ENCODE measurements at places on chromosomes 5 and 9. TPM values are rescaled to one million over a fixed set of nuclear protein-coding genes. Genes with fewer than 3 reads are reported as not detected.
A peak's percentile ranks its signal among the peaks of the same experiment; 100 is the strongest.

The CNTNAP3B gene
- total RNA-seq = 0.24 TPM

The ALDH1B1 gene
- total RNA-seq = 18.9 TPM

The IL9 gene
- not detected for total RNA-seq

The CDKN2B gene
- 33.8 TPM for total RNA-seq

The RNF224 gene
- 4.7 TPM for total RNA-seq

The SPATA31A3 gene
- not detected for total RNA-seq

The FYB1 gene
- total RNA-seq = 10.5 TPM

The EFNA5 gene
- total RNA-seq = 38.0 TPM

The FIBCD1 gene
- total RNA-seq = 4.1 TPM

DNA sequence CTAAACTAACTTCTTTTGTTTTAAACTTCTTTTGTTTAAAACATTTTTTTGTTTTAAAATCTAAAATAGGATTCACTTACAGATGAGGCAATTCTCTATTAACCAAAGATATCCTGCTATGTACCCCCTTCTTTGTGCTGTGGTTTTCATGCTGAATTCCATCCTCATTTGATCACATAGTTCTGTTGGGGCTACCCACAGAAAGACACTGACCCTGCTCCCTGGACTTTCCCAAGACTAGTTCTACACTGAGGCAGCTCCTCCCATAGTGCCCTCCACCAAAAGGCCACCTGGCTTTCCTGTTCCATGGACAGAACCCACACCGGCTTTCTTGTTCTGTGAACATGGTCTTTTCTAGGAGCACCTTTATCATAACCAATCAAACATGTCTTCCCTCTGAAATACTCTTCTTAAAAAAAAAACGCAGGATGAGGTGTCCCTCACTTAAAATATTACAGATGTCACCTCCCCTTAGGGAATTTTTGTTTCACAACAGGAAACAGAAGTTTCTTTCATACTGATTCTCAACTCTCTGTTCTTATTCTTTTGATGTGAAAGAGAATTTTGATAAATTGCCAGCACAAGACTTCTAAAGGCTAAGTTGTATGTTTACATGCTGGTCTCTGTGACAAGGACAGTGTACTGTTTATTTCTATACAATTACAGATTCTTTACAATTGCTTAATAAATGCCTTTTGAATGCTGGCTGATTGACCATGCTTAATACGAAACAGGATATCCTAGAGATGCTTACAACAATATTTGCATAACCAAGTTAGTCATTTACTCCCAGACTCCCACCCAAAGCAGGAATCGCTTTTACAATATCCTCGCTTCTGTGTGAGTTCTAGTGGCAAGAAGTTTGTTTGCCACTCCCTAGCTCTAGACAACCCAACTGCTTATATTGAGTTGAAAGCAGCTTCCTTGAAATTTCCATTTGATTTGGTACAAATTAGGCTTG, 300.4 kb downstream of the DTWD2 start:
- no peak for DNase-seq

GRCh38 chr5:112720576-112720975, 17.1 kb upstream of the APC start:
- no peak for DNase-seq

DNA sequence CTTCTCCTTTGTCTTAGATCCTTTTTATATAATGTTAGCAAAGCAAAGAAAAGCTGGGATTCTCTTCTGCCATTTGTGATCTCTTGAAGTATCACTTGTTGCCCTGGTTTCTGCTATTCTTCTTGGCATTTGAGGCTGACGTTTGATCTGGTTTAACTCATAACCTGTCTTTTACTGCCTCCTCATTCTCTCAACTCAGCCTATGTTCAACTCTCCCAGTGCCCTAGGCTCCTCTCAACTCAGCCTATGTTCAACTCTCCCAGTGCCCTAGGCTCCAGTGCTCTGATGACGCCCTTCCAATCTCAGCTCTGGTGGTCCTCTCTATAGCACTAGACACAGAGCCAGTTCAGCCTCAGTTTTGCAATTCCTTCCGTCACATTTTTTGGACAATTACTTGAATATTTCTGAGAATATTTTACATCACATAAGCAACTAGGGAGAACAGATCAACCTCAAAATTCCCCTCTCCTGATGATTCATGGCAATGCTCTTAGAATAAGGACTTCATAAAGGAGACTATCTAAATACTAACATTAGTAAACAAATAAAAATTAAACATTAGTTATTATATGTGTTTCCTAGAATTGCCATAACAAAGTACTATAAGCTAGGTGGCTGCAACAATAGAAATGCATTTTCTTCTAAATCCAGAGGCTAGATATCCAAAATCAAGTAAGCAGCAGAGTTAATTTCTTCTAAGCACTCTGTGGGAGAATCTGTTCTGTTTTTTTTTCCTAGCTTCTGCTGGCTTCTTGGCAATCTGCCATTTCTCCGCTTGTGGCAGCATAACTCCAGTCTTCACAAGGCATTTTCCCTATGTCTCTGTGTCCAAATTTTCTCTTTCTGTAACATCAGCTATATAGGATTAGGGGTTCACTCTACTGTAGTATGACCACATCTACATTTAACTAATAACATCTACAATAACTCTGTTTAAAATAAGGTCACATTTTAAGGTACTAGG, 662.1 kb upstream of the FTMT start:
- no peak for DNase-seq

- no peak for DNase-seq
These were observed 13.3 kb downstream of the ARAP3 start for GRCh38 chr5:141668601-141669265.

- no peak for DNase-seq
These were observed 103.2 kb upstream of the LMX1B start for GRCh38 chr9:126510564-126510963.

DNA sequence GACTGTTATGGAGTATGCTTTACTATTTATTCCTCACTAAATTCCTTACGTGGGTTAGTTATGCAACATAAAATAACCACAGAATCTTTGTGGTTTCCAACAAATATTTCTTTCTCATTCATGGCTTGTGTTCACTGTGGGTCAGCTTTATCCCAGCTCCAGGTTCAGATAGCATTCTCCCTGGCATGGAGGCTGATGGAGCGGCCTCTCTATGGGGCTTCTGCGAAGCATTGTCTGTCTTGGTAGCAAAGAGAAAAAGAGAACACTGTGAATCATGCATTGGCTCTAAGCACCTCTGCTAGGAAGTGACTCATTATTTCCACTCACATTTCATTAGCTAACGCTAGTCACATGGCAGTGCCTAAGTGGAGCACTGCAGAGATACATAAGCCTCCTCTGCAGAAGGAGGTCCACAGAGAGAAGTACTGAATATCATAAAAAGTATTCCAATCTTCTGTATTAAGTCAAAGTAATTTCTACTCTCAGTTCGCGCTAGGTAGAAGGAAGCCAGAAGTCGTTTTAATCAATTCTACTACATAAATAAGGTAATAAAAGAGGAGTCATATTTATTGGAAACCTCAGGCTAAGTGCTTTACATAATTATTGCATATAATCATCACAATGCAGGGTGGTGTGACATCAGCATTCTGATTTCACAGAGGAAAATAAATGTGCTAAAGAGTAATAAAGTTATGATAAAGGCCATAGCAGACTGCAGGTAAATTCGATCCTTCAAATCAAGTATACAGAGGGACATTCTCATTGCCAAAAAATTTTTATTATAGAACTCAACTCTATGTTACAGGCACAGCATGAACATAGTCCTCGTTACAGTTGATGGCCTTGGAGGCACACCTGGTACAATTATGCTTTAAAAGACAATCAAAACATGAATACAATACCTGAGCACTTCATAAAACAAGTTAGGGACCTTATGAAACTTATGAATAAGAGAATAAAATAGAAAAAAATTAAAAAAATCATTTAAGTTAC, 531.1 kb downstream of the CETN3 start:
- no peak for DNase-seq

DNA sequence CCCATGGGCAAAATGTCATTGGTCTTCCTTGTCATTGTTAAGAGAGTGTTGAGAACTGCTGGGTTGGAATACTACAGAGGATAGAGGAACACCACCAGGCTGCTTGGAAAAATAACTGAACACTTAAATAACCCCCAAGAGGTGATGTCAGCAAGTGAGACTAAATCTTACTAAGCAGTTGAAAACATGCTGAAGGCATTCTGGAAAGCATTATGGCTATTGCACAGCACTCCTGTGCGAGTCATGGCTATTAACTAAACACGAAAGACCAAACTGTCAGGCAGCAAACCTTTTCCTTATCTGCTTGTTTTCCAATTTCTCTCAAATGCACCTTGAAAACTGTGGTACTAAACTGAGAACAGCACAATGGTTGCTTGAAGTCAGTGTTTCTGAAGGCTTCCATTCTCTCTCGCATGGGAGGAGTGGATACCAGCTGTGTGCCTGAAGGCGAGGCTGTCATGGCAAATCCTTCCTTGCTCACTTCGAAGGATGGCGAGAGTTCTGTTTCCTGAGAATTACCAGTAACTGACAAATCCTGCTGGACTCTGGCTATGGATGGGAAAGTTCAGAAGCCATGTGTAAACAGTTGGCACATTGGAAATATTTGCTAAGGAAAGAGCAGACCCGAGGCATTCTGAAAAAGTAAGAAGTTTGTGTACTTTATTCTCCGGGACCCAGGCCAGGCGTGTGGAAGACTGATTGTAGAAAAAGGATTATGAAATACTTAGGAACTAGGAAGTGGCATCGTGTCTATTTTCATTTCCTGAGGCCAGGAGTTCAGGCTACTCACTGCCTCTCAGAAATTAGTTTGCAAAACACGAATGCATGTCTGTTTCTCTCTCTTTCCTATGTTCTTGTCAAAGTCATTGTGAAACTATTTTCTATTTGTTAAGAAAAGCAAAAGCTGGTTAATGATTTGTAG, 182.1 kb downstream of the DMRT2 start:
- no peak for DNase-seq

- no peak for DNase-seq
These were observed 51.1 kb upstream of the LRRTM2 start for GRCh38 chr5:138926257-138926656.

DNA sequence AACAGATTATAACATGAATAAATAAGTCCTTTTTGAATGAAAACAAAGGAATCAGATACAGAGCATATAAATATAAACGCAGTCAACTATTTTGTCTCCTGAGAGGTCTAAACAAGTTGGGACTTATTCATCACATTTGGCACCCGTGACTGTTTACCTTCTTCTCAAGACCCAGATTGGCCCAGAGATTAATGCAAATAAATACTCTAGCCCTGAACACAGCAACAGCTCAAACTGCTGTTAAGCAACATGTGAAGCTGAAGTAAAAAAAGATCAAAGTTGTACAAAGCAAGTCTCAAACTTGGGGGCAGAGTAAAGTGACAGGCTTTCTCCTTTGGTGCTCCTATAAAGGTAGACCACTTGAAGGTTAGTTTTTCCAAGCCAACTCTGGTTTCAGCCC, 95.0 kb upstream of the NR5A1 start:
- DNase-seq = peak; percentile 40
